ENCODE measurements at places on chromosomes 6 and 20.

GRCh38 chr20:57402206-57403125, 11.3 kb downstream of the RBM38 start:
- no peak for DNase-seq

DNA sequence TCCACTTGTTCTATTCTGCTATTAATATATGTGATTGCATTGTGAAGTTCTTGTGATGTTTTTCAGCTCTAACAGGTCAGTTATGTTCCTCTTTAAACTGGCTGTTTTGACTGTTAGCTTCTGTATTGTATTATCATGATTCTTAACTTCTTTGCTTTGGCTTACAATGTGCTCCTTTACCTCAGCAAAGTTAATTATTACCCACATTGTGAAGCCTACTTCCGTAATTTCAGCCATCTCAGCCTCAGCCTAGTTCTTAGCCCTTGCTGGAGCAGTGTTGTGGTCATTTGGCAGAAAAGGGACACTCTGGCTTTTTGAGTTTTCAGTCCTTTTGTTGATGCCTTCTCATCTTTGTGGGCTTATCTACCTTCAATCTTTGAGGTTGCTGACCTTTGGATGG, 440.2 kb downstream of the TBC1D32 start:
- no peak for DNase-seq

DNA sequence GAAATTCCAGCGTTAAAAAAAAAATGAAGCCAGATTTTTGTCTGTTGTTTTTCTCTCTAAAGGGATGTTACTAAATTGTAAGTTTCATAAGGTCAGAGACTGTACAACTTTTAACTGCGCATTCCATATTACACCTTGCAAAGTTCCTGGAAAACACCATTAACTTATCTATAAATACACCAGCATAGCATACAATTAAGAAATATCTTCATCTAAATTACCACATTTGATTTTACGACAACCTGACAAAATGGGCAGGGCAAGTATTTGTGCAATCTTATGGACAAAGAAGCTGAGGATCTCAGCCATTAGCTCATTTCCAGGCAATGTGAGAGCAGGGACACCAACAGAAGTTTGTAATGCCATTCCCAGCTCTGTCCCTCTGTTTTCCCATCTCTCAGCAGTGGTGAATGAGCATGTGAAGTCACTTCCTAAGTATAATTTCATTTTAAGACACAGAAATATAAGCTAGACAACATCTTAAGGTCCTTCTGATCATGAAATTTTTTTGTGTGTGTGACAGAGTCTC, 12.9 kb upstream of the GCM1 start:
- DNase-seq: no peak

DNA sequence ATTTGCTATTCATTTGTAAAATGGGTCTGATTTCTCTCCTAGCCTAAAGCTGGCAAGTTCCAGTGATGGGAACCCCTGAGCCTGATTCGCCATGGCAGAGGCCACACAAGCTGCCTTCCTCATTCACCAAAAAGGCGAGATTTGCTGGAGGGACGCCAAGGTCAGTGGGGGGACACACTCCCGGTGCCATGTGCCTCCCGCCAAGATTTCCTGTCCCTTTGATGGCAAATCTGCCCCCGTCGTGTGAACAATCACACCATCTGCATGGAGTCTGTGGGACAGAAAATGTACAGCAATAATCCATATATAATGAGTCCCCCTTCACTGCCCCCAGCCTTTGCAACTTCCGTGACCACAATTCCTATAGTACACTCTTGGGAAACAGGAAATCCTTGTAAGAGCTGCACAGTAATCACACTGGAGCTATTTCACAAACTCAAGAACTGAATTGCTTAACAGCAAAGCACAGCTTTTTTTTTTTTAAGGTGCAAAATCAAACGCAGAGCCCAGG, 15.7 kb upstream of the IGF2R start:
- no peak for DNase-seq

DNA sequence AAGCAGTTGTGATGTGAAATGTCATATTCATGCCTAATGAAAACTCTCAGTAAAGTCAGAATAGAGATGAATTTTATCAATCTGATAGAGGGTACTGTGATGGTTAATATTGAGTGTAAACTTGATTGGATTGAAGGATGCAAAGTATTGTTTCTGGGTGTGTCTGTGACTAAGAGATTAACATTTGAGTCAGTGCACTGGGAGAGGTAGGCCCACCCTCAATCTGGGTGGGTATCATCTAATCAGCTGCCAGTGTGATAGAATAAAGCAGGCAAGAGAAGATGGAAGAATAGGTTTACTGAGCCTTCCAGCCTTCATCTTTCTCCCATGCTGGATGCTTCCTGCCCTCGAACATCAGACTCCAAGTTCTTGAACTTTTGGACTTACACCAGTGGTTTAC, 124.3 kb downstream of the CENPW start:
- no peak for DNase-seq

DNA sequence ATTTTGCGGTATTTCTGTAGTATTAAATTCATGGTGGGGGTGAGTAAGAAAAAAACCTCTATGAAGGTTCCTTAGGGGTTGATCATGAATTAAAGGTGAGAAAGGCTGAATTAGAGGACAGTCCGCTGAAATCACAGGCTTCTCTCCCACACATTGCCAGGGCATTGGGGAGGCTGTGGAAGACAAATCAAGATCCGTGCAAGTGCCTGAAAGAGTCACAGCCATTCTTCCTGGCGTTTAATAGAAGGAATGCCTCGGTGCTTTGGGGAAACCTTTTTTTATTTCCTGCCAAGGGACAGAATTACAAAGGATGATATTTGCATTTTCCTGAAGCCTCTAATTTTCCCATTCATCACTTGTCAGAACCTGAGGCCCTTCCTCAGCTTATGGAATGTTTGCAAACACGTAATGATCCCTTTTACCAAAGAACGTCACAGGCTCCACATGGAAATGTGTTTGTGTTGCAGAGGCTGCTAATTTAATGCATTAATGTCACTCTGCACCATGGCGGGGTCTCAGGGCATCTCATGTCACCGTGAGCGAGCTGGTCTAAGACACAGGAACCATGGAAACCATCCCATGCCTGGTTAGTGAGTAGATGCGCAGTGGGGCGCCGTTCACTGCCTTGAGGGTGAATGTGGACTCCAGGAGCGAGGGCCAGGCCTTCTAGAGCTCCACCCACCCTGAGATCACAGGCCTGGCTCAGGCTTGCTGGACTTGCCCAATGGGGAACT, 185.9 kb upstream of the SULF2 start:
- DNase-seq: no peak

GRCh38 chr6:143619824-143620401, 57.9 kb upstream of the PHACTR2 start:
- DNase-seq: no peak

GRCh38 chr6:63689421-63689820, 53.8 kb downstream of the PHF3 start:
- DNase-seq: no peak

- DNase-seq: no peak
These were observed 2.0 kb upstream of the VARS1 start for GRCh38 chr6:31797588-31797987.

GRCh38 chr20:32483351-32484224, 101.5 kb downstream of the NOL4L start:
- DNase-seq: peak; percentile 55

GRCh38 chr6:111950661-111951496, 77.6 kb upstream of the FYN start:
- no peak for DNase-seq

DNA sequence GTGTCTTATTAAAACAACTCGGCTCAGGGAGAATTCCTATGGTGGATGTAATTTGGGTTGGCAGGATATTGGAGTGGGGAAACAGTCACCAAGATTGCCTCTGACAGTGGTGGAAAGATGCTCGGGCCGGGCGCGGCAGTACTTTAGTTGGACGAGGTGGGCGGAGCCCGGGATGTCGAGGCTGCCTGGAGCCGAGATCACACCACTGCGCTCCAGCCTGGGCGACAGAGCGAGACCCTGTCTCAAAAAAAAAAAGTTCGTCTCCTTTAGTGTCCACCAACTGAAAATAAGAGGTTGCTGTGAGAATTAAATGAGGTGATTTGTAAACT, 621 bp downstream of the NOL7 start:
- DNase-seq: no peak

GRCh38 chr6:35895560-35895959, 25.3 kb downstream of the SRPK1 start:
- DNase-seq: no peak

DNA sequence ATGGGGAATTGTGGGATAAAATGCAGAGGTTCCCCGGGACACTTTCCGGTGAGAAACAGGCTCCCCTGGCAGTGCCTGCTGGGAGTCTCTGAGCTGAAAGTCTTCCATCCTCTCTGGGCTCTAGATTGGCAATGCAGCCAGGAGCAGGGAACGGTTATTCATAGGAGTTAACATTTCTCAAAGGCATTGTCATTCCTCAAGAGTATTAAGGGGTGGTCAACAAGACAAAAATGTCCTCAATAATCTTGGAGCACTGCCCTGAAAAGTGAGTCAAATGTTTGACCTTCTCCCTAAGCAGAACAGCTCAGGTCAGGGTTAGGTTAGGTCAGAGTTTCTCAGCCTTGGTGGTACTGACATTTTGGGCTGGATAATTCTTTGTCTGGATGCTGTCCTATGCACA, 13.2 kb downstream of the BPIFB1 start:
- DNase-seq: no peak

DNA sequence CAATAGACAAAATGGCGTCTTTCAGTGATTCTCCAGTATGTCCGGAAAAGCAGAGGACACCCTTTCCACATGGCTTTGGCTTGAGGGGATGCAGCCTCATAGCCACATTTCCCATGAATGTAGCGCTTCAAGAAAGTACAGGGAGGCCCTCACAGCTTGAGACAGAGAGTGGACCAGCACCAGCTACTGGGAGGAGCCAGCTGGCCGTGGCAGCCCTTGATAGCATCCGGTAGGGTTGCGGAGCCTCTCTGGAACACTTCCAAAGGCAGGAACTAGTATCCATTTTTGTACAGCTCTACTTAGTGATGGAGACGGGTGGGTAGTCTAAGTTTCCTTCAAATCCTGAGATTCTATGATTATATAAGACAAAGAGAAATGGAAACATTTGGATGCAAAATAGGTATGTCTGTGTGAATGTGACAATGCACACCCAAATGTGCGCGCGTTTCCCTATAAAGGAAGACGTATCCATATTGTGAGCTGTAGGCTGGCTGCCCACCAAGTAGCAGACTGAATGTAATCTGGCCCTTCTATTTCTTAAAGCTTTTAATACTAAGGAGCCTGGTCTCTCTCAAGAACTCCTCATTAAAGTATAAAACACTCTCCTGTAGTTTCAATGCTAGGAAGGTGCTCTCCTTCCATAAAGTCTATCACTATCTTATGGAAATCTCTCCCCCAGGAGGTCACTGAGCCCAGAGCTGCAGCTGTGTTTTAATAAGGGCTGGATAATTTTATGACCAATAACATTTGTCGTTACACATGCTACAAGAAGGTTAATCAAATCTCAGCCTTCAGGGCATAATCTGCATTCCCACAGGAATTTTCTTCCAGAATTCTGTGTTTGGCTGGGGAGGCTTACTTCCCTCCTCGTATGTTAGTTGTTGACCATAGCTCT, 74.0 kb downstream of the SOBP start:
- DNase-seq: no peak

DNA sequence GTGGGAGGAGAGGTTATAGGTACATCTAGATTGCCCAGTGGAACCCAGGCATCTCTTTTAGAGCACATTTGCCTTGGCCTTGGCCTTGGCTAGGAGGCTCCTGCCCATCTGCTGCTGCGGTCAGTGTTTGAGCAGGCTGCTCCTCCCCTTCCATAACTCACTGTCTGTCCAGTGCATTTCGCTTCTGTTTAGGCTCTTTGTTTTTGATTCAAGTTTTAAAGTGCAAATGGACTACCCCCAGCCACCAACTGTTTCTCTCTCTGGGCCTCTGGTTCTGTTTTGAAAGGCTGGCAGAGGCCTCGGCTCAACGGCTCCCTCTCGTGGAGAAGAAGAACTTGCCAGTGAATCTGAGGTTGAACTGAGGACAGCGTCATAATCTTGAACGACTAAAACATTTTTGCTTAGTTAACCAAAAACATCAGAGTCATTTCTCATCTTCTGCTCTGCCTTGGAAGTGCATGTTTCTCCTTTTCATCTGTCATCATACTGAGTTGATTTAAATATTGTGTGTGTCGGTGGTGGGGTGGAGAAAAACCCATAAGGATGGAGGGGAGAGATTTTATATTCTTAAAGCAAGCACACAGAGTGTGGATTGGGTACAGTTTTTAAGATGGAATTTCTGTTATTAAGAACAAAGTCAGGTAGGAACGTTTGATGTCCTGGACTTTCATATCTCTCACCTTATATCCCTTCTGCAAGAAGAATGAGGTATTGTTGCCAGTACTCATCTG, 171.4 kb downstream of the DTNBP1 start:
- peak; percentile 60 for DNase-seq

DNA sequence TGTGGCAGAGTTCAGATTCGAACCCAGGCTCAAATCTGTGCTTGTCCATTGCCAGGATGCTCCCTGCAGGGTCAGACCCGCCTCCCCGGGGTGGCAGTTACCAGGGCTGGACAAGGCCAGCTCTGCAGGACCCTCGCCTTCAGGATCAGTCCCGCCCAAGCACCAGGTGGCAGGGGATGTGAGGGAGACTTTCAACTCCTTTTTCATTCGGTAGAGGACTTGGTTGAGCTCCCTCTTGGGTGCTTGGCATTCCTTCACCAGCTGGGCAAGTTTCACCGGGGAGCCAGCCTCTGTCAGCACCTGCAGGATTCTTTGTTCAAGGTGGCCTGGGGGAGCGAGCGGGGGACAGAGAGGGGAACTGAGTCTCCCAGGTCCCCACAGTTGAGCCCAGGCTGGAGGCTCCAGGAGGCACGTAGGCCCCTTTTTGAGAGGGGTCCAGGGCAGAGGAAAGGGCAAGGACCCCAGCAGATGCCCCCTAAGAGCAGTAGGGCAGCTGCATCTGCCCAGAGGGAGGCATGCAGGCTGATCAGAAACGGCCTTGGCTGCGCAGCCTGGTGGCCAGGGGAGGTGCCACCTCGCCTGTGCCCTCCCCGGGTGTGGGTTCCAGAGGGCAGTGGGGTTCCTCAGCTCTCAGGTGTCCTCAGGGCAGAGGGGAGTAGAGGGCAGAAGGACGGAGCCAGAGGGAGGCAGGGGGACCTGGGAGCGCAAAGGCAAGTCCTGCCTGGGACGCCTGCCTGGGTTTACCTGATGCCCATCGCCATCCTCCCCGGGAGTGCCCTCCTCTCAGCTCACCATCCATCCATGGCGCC, 3.9 kb downstream of the ZBP1 start:
- no peak for DNase-seq

DNA sequence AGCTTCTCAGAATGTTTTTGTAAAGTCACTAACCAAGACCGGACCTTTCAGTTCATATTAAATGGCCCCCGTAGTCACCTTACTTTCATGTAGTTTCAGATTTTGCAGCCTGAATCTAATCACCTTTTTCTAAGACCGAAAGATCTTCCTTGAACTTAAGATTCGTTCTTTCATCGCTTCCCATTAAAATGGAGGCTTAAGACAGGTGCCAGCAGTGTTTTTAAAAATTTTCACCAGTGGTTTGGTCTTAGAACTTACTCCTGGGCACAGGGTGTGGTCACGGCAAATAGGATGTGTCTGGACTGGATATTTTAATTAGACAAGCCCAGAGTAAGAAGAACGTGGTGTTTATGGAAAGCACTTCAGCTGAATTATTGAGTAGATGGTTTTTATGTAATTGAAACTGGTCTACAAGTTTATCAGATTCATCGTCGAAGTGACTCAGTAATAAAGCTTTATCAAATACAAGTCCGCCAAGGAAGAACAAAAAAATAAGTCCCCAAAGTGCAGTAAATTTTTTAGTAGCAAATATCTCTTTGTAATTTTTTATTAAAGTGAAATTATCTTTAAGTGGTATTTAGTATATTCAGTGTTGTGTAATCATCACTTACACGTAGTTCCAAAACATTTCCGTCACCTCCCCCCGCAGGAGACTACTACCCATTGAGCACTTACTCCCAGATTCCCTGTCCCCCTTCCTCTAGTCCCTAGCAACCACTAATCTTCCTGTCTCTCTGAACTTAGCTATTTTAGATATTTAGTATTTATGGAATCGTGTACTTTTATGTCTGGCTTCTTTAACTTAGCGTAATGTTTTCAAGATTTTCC, 868 bp downstream of the SRSF3 start:
- DNase-seq: no peak
